NCI-H446 treated with DMSO at 0.1 percent for 48 hours (cell line): ENCODE measurements at places on chromosomes 2 and 18.

- no peak for DNase-seq
Observed at GRCh38 chr2:19673213-19673791, 228.5 kb downstream of the TTC32 start.

DNA sequence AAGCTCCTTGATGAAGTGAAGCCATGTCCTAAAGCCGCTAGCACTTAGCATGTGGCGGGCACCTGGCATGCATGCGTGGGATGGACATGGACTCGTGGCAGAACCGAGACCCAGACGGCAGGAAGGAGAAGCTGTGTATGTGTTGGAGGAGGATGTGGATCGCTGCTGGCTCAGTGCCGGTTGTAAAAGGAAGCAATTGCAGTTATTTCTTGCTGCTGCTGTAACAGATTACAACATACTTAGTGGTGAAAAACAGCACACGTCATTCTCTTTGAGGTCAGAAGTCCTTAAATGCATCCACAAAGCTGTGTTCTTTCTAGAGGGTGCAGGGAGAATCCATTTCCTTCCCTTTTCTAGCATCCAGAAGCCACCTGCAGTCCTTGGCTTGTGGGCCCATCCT is 74.6 kb downstream of the AGAP1 start:
- DNase-seq: no peak

GRCh38 chr18:58249712-58250111 is 205.7 kb downstream of the NEDD4L start:
- DNase-seq: no peak

DNA sequence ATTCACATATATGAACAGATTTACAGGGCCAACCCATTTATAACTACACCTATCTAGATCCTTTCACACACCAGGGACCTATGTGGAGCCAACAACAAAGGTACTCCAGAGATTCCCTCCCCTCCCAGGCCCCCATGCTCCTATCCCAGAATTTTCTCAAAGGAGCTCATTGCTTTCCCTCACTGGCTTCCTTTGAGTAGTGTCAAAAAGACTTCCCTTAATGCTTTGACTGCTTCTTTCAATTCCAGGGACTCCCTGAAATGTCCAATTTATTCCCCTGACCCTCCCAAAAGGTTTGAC is 46.6 kb downstream of the IKZF2 start:
- no peak for DNase-seq

DNA sequence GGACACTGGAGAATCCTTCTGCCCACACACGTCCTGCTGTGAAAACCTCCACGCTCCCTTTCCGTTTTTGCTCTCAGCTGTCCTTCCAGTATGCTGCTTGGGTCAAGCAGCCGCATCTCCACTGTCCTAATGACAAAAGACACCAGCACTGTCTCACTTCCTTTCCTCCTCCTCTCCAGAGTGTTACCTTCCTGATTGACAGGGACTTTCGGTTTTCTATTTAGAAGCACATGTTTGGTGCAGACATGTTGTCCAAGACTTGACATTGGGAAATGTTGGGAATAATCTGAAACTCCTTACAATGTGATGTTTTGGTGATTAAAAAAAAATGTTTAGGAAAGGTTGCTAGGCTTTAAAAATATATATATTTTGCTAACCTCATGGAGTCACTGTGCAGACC is 226.6 kb downstream of the FAM210A start:
- DNase-seq: no peak

DNA sequence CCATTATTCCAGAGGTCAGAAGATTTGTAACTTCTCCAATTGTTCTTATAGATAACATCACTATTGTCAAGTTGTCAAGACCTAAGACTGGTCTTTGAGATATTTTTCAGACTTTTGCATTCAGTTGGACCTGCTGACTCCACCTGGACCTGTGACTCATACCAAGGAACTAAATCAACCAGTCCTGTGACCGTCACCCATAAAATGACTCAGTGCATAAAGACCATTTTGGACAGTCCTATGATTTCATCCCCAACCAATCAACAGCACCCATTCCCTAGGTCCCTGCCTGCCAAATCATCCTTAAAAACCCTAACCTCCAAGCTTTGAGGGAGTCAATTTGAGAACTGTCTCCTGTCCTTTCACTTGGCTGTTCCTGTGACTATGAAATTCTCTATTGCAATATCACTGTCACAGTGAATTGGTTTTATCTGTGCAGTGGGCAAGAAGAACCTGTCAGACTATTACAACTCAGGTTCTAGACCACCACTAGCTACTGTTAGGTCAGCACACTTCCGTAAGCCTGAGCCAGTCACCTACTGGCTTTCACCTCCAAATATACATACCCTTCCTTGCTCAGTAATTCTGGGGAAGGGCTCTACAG is 17.1 kb downstream of the DPP4 start:
- DNase-seq: no peak

DNA sequence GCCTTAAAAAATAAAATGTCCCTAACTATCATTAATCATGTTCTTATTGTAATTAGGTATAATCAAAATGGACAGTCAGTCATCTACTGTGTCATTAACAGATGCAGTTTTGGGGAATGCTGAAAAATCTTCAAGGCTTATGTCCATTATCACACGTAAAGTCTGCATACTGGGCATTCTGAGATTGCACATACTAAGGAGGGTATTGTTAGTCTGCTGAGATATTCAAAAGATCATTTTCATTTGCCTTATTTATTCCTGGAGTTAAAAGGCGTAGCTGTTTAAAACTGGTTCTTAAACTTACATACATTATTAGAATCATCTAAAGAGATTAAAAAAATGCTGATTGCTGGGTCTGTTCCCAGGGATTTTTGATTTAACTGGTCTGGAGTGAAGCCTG is 27.4 kb downstream of the KCNE4 start:
- DNase-seq: no peak

- no peak for DNase-seq
Observed at GRCh38 chr2:241546771-241547498, 11.6 kb upstream of the BOK start.

GRCh38 chr2:47076126-47076506 is 79.0 kb downstream of the STPG4 start:
- no peak for DNase-seq

DNA sequence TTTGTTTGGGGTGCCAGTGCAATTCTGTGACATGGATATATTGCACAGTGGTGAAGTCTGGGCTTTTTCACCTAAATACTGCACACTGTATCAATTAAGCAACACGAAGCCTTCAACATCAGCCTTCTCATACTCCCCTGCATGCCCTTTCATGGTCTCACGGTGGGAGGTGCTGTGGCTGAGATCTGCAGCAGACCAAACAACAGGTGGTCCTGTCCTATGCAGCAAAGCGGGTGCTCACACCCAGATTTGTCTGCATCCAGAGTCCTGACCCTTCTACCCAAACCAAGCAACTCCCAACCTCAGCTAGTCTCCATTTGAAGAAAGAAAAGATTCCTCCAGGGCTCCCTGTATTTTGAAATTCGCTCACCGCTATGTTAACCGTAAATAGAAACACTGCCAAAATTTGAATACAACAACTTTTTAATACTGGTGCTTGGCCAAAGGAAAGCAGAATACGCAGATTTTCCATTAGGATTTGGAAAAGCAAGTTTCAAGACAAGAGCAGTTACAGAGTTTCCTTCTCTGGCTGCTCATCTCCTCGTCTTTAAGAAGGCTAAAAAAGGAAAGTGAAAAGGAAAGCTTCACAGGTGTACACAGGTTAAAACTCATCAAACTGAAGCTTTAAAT is 34.9 kb downstream of the FAM168B start:
- DNase-seq: no peak
